Stimulated activated CD4-positive, alpha-beta T cell treated with anti-CD3 and anti-CD28 coated beads, Interleukin-2, amount 100 ng/mL, for 4 hours (primary cell): ENCODE measurements at places on chromosomes 3 and 15.

GRCh38 chr15:82810890-82811426, 1.5 kb downstream of the WHAMM start:
- DNase-seq: peak; percentile 32

DNA sequence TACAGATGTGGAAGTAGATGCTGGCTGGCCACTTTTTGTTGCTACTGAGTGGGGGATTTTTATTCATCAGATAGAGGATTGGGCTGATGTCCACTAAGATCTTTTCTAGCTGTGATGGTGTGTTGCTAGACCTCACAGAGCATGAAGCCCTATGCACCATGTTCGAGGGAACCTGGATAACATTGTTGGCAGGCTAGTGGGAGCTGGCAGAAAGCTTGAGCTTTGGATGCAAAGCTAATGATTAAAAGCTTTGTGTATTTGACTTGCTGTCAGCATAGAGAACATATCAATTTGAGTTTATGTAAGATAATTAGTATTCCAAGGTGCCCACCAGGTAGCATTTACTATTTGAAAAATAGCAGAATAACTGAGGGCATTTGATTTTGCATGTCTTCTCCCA, 59.1 kb downstream of the ST6GAL1 start:
- DNase-seq: no peak

GRCh38 chr3:168161696-168162095, 66.0 kb upstream of the GOLIM4 start:
- no peak for DNase-seq

GRCh38 chr3:11784971-11785377, 61.7 kb downstream of the TAMM41 start:
- DNase-seq: no peak

DNA sequence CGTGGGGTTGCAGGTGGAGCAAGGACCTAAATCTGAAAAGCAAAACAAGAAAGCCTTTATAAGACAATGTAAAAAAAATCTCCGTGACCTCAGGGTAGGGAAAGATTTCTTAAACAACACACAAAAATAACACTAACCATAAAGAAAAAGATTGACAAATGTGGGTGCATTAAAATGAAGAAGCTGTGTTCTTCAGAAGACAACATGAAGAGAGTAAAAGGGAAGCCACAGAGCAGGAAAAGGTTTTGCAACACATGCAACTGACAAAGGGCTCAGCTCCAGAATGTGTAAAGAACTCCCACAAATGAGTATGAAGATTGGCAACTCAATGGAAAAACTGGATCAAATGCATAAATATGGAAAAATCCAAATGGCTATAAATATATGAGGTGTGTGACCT, 74.2 kb downstream of the MAGEF1 start:
- DNase-seq: no peak

DNA sequence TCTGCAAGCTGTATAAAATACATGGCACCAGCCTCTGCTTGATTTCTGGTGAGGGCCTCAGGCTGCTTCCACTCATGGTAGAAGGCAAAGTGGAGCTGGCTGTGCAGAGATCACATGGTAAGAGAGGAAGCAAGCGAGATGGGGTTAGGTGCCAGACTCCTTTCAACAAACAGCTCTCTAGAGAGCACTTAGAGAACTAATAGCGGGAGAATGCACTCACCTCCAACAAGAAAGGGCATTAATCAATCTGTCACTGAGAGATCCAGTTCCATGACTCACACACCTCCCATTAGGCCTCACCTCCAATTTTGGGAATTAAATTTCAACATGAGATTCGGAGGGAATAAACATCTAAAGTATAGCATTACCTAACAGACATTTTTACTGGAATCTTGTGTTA, 644.1 kb upstream of the ARRDC4 start:
- DNase-seq: no peak

- DNase-seq: no peak
Measured at GRCh38 chr3:37542772-37543449, 318.8 kb upstream of the CTDSPL start.

DNA sequence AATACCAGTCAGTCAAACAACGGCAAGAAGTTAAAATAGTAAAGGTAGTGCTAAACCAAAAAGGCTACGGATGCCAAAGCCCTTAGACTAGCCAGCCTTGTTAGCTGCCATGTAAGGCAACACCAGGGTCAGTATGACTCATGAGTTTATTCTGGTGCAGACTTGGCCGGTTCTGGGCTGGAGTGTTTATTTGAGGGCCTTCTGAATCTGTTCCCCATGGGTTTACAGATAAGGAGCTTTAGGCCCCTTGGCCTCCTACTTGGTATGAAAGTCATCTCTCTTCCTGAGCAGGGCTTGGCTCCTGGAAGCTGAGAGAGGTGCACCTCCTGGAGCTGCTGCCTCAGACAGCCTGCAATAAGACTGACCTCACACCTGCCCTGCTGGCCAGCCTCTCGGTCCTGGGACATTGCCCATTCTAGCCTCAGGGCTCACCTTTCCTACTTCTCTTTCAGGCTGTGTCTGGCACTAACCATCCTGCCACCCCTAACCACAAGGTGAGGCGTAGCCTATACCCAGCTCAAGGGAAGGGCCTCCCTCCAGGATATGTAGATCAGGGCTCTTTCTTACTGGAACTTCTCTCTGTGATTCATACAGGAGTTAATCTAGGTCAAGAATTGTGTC, 10.4 kb upstream of the RTP1 start:
- DNase-seq: no peak

DNA sequence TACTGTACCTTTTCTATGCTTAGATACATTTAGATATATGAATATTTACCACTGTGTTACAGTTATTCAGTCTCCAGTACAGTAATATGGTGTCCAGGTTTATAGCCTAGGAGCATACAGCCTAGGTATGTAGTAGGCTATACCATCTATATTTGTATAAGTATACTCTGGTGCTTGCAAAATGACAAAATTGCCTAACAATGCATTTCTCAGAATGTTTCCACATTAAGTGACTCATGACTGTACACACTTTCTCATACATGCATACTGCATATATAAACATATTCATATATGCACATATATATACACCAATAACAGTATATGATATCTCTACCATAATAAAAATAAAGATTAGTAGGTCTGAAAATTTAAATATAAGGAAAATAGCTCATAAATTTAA, 169.3 kb downstream of the DPH6 start:
- no peak for DNase-seq

DNA sequence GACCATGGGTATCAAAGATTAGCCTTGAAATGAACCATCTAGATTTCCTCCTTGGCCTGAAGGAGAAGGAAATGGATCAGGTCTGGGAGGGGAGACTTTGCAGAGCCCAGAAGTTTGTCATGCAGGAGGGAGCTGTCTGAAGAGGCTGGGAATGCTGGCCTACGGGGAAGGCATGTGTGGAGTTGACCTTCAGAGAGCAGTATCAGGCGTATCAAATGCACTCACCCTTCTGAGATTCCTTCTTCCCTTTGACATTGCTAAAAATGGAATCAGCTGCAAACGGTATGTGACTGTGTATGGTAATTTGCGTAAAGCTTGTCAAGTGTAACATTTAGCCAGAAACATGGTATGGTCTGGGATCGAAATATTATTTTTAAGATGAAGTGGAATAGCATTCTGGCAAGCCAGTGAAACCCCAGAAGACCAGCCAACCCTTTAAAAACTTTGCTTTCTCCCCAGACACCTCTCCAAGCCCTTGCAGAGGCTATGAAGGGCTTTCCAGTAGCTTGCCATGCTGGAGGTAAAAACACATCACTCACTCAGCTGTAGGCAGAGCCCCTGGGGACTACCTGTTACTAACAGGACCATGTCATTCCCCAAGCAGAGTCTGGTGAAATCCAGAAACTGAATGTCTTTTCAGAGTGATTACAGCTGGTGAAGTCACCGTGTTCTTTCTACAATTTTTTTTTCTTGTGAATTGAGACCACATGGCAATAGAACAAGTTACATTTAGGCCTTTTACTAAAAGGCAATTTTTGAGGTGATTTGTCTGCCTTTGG, 174.7 kb upstream of the SLC24A5 start:
- DNase-seq: no peak

- DNase-seq: no peak
Measured at GRCh38 chr3:72593881-72594397, 254.3 kb downstream of the SHQ1 start.

DNA sequence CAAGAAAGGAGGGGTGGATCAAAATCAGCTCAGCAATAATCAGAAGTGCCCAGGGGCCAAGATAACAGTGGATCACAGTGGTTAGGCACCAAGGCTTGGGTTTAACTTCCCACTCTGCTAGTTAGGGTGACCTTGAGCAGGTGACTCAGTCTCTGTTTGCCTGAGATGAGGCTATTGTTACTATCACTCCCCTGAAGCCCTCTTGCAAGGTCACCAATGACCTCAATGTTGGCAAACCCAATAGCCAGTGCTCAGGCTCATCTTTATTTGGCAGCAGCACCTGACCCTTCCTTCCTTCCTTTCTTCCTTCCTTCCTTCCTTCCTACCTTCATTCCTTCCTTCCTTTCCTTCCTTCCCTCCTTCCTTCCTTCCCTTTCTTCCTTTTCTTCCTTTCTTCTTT, 102.4 kb upstream of the HACD2 start:
- DNase-seq: no peak

GRCh38 chr3:43921056-43921648, 230.4 kb downstream of the ABHD5 start:
- DNase-seq: no peak

DNA sequence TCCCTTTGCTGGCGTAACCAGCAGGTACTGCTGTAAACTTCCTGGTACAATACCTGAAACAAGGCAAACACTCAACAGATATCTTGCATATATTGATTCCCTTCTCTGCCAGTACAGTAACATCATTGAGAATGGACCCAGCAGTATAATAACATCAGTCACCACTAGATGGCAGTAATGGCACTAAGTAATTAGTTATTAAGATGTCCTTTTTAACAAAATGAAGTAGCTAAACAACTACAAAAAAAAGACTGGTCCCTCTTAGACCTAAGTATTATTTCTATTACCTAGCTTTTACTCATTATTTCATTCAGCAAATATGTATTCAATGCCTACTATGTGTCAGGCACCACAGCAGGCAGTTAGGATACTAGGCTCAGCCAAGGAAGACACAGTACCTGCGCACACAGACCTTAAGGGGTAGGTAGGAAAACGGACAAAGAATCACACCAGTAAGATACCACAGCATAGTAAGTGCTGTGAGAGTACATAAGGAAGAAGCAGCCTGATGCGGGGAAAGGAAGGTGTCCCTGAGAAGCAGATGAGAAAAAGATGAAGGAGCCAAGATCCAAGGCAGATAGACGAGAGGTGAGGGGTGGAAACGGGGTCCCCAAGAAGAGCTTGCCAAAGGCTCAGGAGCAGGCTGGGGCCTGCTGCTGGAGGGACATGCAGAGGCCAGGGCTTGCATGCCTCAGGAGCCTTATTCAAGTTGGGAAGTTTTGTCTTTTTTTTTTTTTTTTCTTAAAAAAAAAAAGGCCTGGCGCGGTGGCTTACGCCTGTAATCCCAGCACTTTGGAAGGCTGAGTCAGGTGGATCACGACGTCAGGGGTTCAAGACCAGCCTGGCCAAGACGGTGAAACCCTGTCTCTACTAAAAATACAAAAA, 102.7 kb upstream of the CHD2 start:
- peak; percentile 36 for DNase-seq

- DNase-seq: no peak
Measured at GRCh38 chr3:14375192-14375591, 27.2 kb upstream of the SLC6A6 start.

DNA sequence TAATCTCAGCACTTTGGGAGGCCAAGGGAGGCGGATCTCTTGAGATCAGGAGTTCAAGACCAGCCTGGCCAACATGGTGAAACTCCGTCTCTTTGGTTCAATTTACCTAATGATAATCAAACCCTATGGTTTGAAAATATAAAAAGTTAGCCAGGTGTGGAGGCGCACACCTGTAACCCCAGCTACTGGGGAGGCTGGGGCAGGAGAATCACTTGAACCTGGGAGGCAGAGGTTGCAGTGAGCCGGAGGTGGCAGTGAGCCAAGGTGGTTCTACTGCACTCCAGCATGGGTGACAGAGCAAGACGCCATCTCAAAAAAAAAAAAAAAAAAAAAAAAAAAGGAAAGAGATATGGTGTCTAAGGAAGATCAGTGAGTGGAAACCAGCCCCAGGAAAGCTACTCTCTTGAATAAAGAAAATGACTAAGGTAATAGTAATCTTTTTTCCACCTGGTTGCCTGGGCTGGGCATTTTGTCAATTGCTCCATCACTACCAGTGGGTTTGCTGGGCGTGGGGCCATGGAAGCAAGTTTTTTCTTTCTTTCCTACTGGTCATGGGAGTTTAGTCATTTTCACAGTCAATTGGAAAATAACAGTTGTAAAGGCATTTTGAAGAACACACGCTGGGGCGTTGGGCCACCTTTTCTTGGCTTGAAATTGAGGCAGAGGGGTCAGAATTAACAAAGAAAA, 387.6 kb upstream of the RGMA start:
- no peak for DNase-seq

DNA sequence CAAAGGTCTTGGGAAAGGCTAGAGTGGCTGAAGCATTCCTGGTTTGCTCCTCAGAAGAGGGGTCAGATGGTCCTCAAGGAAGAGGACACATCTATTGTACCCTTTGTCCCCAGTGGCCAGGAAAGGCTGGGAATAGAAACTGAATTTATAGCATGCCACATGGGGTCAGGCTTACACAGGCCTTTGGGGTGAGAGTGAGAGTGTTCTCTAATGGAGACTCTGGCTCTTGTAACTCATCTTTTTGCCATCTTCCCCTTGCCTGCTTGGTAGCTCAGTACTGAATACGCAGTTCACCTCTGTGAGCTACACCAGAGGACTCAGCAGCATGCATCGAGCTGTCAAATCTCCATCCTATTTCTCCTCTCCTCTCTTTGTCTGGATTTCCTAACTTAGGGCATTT, 87.5 kb downstream of the ATP2B2 start:
- DNase-seq: no peak

GRCh38 chr3:188900421-188900951, 271.3 kb upstream of the TPRG1 start:
- no peak for DNase-seq

GRCh38 chr3:160707187-160707794, 30.3 kb downstream of the ARL14 start:
- DNase-seq: no peak

GRCh38 chr3:136889947-136890346, 27.9 kb downstream of the NCK1 start:
- DNase-seq: no peak

GRCh38 chr3:33795131-33795530, 3.3 kb upstream of the PDCD6IP start:
- DNase-seq: no peak

GRCh38 chr15:55197362-55197705, 593 bp upstream of the RSL24D1 start:
- DNase-seq: no peak

DNA sequence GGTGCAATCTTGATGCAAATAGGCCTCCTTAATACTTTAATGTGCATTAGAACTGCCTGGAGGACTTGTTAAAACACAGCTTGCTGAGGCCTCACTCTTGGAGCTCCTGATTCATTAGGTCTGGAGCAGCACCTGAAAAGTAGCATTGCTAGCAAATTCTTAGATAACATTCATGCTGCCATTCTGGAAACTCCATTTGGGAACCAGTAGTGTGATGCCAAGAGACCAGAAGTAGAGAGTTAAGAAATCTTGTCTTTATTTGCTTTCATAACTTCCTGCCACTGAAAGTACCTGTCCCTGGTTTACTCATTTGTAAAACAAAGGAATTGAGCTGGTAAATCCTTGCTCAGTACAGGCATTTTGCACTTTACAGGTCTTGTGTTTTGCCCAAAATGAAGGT, 72.0 kb downstream of the RAP2B start:
- DNase-seq: no peak
